ENCODE measurements at places on chromosomes 12 and 14.

DNA sequence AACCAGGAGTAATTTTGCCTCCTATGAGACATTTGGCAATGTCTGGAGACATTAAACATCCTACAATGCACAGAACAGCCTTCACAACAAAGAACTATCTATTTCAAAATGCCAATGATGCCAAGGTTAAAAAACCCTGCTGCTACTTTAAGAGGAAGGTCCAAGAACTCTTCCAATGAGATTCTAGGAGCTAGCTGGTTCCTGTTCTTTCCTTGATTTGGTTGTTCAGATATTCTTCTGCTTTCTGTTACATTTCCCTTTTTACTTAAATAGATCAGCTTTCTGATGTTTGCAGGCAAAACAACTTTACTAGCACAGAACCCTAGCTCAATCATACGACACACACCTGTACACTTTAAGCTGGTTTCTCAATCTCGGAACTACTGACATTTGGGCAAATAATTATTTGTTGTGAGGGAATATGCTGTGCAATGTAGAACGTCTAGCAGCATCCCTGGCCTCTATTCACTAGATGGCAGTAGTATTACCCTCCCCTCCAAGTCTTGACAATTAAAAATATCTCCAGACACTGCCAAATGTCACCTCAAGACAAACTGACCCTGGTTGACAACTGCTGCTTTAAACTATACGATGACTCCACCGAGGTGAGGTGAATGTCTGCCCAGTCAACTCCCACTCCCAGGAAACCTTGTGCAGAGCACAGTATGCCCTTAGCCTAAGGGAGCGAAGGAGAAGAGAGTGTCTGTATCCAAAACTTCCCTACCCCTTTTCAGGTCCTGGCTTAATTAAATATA, 4.4 kb downstream of the BLTP3B start:
- no peak for DNase-seq

DNA sequence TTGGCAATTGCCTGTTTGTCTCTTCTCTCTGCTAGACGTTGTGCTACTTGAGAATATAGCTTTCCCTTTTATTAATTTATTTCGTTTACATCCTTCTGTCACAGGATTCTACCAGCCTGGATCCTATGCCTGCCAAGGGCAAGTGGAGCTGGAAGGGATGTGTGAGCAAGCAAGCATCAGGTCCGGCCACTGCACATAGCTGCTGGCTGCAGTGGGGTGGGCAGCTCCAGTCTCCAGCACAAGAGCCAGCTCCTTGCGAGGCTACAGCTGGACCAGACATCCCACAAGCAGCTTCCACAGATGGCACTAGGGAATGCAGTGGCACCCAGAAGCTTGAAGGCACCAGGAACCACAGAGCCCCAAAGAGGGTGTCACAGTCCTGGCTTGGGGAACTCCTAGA, 225.0 kb downstream of the KCNC2 start:
- no peak for DNase-seq

DNA sequence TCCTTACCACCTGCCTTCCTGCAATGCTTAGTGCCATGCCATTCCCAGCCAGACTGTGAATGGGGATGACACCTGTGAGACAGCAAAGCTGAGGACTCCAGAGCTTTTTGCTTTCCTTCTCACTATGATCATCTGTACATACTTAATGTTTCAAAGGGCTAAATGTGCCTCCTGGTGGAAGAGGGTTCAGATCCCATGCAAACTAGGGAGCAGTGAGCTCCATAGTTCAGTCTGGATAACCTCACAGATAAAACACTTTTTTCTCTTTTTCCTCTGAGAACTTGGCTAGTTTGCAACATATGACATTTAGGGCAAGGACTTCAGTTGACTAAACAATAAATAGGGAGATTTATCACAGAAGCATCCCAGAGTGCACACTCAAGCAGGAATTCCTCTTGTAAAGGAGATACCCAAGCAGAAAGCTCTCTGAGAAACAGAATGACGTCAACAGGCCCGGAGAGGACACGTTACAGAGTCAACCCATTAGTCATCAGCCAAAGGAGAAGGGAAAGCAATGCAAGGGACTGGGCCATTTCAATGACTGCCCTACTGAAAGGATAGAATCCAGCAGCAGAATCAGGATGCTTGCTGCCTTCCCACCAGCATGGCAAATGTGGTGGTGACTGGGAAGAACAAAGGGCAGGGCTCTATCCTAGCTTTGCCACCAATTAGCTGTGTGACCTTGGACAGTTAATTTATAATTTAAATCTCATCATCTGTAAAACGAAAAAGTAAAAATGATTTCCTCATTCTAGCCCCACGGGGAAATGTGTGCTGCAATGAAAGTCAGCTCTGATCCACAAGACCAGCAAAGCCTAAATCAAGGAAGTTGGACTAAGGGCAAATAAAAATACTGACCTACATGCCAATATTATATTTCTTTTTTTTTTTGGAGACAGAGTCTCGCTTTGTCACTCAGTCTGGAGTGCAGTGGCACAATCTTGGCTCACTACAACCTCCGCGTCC, 80.8 kb upstream of the ACTN1 start:
- DNase-seq: no peak

GRCh38 chr14:103840014-103840413, 7.4 kb downstream of the PPP1R13B start:
- DNase-seq: no peak

- no peak for DNase-seq
Observed at GRCh38 chr14:52678591-52678990, 16.8 kb downstream of the ERO1A start.

DNA sequence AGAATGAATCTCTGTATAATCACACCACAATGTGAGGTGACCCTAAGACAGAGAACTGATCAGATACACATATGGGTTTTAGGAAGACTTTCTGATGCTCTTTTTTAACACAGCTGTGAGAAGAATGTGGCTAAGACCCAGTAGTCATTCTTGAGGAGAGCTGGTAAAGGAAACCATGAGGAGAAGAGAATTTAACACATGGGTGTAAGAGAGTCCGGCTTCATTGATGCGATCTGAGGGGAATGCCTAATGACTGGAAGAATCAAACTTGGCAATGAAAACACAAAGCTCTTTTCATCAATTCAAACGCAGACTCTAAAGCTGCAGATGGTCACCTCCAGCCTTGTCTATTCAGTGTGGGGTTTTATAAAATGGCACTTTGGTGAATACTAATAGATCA, 79.3 kb downstream of the FOXA1 start:
- DNase-seq: no peak

DNA sequence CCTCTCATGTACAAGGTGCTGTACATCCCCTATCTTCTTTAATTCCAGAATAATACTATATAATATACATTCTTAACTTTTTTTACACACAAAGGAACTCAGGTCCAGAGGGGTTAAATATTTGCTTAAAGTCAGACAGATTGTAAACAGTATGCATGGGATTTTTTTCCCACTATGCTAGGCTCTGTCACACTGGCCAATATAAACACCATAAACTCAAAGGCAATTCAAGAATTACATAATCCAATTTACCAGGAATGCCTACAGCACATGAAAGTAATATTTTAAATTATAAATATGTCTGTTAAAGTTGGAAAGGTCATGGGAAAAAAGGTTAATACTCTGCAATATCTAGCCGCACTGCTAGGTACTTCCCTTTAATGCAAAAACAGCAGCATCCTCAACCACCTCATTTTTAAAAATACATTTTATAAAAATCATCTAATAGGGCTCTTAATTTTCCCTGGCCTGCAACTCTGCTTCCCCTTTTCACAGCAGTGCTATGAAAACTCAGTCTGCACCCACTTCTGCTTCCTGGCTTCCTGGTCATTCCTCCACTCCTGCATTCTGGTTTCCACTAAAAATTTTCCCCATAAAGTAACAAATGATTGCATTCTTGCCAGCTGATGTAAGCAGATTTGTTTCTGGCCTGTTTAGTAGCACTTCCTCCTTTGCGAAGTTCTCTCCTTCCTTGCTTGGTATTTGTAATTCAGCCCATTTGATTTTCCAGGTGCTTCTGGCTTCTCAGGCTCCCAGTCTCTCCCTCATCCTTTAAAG, 128.1 kb downstream of the ITPR2 start:
- DNase-seq: no peak

DNA sequence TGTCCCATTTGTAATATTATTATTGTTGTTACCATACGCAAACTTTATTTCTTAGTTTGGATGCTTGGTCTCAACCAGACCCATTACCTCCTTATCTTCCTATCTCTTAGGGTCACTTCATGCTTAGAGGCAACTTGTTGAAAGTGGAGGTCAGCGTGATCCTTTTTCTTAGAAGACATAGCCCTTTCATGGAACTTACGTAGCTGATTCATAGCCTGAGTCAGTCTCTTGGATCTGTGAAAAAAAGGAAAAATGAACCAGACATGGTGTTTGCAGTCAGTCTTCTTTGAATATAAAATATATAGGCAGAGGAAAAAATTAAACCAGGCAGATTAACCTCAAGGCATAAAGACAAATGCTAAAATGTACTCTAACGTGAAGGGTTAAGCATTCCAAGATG, 613.7 kb downstream of the DIO2 start:
- no peak for DNase-seq

GRCh38 chr12:71684081-71684480, 1.8 kb upstream of the TMEM19 start:
- no peak for DNase-seq

DNA sequence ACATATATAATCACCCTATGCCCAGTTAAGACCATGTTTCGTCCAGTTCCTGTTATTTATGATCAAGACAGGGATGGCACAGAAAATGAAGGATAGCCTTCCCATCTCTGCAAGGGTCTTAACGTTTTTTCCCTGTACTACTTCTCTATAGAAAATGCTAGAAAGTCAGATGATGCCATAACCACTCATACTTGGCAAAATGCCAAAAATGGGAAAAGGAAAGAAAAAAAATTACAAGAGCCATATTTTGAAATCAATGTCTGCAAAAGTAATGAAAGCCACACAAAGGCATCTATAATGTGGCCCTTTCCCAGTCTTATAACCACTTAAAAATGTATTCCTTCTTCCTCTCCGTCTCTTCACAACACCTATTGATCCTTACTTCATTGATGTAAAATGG, 1.8 kb upstream of the MYL6B start:
- no peak for DNase-seq

GRCh38 chr14:39246618-39247017, 12.9 kb downstream of the MIA2 start:
- DNase-seq: no peak

GRCh38 chr14:82379291-82379690, 845.6 kb upstream of the SEL1L start:
- DNase-seq: no peak

- DNase-seq: no peak
Observed at GRCh38 chr14:99377951-99378350, 102.7 kb downstream of the SETD3 start.

- DNase-seq: no peak
Observed at GRCh38 chr14:99587460-99588278, 16.3 kb downstream of the CCDC85C start.

DNA sequence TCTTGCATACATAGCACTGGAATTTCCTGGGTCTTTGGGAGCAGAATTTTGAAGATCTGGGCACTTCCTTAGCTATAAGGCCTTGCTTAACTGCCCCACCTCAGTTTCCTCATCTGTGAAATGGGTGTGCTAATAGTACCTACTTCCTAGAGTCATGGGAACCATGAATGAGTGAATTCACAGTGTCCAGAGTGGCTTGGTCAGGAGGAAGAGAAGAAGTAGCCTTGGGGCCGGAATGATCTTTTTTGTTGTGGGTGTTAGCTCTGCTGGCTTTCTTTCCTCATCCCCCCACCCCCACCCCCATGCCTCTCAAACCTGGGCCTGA, 2.4 kb downstream of the SH2B3 start:
- no peak for DNase-seq

DNA sequence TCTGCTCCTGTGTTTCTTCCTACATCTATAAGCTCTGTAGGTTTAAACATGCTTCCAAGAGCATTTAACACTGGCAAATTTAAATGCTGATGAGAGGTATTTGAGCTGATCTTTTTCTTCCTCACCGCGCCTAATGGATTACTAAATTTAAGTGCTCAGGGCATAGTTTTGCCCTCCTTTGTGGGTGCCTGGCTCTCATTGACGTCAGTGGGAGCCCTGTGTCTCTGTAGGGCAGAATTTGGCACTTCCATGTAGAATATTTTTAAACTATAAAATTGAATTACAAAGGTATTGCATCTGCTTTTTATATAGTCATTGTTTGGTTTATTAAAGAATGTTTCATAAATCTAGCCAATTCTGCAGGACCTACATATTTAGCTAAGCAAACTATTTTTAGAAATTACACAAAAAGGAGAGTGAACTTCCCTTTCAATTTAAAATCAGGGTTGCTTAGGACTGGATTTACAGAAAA, 444.8 kb downstream of the AEBP2 start:
- DNase-seq: no peak

- DNase-seq: no peak
Observed at GRCh38 chr14:92704036-92704804, 44.2 kb downstream of the LGMN start.

GRCh38 chr14:65972891-65973290, 513.3 kb upstream of the CCDC196 start:
- no peak for DNase-seq

Data from amygdala (tissue), 56 donors.